Fibroblast of villous mesenchyme (primary cell): ENCODE measurements at places on chromosomes 7 and 10. TPM values are rescaled to one million over a fixed set of nuclear protein-coding genes. Genes with fewer than 3 reads are reported as not detected.
A peak's percentile ranks its signal among the peaks of the same experiment; 100 is the strongest.

Gene NUTM2E
- total RNA-seq, result under 0.01 TPM in 1 of 2 replicates, not detected in the other

DNA sequence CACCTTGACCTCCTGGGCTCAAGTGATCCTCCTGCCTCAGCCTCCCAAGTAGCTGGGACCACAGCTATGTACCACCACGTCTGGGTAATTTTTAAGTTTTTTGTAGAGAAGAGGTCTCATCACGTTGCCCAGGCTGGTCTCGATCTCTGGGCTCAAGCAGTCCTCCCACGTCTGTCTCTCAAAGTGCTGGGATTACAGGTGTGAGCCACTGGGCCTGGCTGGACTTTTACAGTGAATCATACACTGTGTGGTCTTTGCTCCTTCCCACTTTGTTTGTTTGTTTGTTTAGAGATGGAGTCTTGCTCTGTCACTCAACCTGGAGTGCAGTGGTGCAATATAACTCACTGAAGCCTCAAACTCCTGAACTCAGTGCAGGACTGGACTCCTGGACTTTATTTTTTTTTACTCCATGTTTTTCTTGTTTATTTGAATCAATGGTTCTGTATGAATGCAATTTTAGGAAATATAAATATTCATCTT lies 12.5 kb downstream of the PPIA start:
- no peak for DNase-seq

Gene INHBA
- total RNA-seq, result 65.2 and 84.7 TPM in 2 replicates

Gene CARD11
- under 0.01 TPM in 1 of 2 replicates, not detected in the other for total RNA-seq

Gene POLR3A
- 15.1 and 18.6 TPM in 2 replicates for total RNA-seq

DNA sequence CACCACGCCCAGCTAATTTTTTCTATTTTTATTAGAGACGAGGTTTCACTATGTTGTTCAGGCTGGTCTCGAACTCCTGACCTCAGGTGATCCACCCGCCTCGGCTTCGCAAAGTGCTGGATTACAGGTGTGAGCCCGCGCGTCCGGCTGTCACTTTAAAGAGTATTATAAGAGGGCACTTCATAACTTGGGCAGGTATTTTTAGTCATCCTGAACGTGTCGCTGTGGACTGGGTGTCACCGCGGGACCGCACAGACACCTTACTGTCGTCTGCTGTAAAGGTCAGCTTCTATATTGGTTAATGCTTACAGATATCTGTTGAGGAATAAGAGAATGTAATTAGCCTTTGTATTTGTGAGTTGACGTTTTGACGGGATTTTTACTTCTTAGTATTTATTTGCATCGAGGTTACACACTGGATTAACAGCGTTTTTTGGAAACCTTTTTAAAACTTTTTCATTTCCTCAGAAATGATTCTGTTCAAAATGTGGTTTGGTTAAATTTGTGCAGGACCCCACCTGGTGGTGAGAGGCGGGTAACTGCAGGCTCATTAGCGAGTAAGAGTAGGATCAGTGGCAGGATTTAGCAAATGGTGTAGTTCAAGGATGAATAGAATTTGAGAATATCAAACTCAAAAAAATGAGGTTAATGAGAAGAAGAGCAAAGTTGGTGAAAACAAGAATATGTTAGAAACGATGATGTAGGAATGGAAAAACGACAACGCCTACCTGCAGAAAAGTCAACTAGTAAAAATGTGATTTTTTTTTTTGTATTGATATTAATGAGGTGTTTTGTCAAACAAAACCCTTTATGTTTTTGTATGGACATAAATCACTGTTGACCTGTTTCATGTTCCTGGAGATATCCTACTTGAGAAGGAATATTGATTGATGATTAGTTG lies 3.2 kb downstream of the DNAJB6 start:
- peak; percentile 78 for DNase-seq

GRCh38 chr7:50681432-50682045 lies 101.2 kb downstream of the GRB10 start:
- no peak for DNase-seq

GRCh38 chr7:151076863-151077704 lies 3.5 kb downstream of the FASTK start:
- DNase-seq, result no peak

GRCh38 chr10:77245953-77246352 lies 391.7 kb downstream of the KCNMA1 start:
- DNase-seq, result peak; percentile 80

DNA sequence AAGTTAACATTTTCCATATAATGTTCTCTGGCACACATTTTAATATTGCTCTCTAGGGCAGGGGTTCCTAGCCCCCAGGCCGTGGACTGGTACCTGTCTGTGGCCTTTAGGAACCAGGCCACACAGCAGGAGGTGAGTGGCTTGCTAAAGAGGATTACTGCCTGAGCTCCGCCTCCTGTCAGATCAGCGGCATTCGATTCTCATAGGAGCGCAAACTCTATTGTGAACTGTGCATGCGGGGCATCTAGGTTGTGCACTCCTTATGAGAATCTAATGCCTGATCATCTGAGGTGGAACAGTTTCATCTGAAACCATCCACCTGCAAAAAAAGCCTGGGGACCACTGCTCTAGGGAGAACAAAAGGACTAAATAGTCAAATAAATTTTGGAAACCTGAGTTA lies 65.7 kb downstream of the EXOC6 start:
- no peak for DNase-seq

Gene WBP1L
- total RNA-seq, result 34.8 and 40.6 TPM in 2 replicates

Gene ACTL6B
- not detected in 2 replicates for total RNA-seq

Gene VAX1
- not detected in 2 replicates for total RNA-seq

Gene RNF32
- 0.43 and 0.97 TPM in 2 replicates for total RNA-seq

Gene C10orf62
- total RNA-seq, result not detected in 2 replicates

GRCh38 chr7:35011085-35011484 lies 26.2 kb downstream of the DPY19L1 start:
- no peak for DNase-seq

Gene PPP1R17
- not detected in 2 replicates for total RNA-seq

DNA sequence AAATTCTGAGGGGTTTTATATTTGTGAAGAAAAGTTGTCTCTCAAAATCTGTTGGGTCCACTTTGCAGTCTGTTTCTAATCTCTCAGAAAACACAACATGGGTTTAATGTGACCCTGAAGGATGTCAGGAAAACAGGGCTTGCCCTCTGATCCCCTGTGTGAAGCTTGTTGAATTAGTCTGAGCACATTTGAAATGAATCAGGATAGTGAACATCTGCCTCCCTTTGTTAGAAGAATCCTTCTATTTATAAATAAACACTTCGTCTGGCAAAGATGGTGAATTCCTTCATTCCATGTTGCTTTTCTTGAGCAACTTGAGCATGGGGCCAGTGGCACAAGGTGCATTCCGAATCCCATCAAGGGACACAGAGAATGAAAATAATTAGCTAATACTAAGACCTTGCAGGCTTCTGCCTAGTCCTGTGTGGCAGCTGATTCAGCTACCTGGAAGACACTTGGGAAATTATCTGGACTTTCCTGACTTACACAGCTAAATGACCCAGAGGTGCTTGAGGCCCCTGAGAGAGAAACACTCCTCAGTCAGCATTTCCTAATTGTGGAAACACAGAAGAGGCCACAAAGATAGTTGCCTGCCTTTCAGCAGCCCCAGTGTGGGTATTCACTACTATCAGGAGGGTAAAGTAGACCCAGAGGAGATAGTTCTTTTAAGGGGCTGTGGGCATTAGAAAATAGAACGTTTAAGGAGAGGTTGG lies 305.5 kb downstream of the C7orf25 start:
- DNase-seq, result peak; percentile 69

- DNase-seq, result no peak
Measured at GRCh38 chr7:33634606-33635005, 270.7 kb upstream of the BMPER start.

- DNase-seq, result no peak
Measured at GRCh38 chr10:72079356-72079755, 9.0 kb downstream of the SPOCK2 start.

- no peak for DNase-seq
Measured at GRCh38 chr7:155917836-155918430, 105.7 kb upstream of the SHH start.

Gene DKK1
- total RNA-seq, result 84.4 and 138 TPM in 2 replicates

DNA sequence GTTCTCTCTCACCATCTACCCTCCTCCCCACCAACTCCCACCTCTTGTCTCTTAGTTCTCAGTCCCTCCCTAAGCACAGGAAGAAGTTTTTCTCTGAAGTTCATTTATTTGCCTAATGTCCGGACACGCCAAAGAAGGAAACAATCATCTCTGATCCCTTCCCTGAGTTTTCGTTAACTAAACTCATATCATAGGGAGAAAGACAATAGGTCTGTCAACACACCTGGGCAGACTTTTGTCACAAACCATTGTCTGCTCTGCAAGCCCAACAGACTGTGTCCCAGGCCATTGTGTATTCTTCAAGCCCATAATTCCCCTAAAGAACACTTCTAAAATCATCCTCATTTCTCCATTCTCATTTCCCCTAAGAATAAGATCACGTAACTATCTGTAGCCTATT lies 691.0 kb upstream of the MBL2 start:
- DNase-seq, result no peak

GRCh38 chr10:3850999-3851937 lies 66.3 kb upstream of the KLF6 start:
- peak; percentile 78 for DNase-seq

Gene PTF1A
- total RNA-seq, result not detected in 2 replicates

GRCh38 chr7:111076205-111076604 lies 14.7 kb upstream of the LRRN3 start:
- DNase-seq, result no peak

DNA sequence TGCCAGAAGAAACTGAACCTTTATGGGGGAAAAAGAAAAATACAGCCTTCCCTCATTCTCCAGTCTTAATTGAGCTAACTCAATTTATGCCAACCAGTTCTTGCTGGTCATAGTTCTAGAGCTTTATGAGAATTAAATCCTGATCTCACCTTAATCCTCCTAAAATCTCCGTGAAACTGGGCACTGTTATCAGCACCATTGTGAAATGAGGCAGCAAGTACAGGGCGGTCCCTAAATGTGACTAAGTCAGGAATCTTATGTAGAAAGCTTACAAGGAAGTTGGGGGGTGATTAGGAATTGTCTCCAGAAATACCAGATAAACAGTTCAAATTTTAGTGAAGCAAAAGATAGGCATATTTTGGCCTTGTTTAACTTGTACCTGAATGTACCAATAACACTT lies 10.7 kb upstream of the INSYN2A start:
- peak; percentile 15 for DNase-seq

DNA sequence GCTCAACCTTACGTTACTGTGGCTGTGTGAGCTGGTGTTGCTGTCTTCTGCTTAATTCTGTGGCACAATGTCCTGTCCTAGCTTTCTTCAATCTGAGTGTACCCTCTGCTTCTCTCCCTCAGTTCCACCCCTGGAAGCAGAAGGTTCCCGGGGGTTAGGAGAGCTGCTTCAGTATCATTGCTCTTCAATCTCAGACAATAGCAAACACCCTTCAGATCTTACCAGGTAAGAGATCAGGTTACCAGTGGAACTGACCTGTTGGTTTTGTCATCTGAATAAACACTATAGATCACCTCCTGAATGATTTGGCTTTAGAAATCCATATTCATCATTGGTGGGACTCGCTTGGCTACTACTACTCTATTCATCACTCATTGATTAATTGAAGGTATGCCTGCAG lies 48.4 kb downstream of the DNAJB9 start:
- no peak for DNase-seq

- no peak for DNase-seq
Measured at GRCh38 chr7:39102234-39102633, 124.5 kb downstream of the POU6F2 start.

DNA sequence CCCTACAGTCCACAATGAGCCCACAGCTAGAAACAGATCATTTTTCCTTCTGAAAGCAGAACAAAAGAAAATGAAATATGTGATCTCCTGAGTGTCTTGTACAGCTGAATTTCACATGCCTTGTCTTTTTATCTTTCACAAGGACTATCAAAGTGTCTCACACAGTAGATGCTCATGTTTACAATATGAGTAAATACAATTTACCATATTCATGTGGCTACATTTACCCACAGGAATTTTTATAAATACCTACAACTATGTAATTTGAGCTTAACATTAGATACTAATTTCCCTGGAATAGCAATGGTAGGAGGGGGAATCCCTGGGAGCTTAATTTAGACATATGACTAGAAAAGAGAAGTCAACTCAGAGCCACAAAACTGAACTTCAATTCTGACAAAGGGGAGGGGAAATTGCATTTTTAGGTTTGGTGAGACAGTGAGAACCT lies 186.2 kb downstream of the MACC1 start:
- DNase-seq, result peak; percentile 50

GRCh38 chr10:47183704-47184041 lies 116.3 kb upstream of the GDF10 start:
- DNase-seq, result no peak

DNA sequence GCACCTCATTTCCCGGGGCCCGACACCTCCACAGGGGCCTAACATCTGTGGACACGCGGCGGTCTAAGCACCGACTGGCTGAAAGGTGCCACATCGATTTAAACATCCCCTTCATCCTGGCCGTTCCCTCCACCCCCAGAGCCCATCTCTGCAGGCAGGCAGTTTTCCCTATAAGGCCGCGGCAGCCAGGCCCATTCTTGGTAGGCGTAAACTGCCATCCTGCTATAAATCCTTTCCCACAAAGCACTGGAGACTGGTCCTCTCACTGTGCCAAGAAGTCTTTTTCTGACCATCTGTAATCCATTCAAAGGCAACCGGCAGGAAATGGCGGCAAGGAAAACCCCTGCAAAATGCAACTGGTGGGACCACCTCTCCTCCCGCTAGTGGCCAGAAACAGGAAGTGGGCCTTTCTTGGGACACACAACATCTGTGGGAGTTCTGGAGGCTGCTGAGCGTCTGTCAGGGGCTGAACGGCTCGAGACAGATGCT lies 22.4 kb downstream of the ATXN7L1 start:
- peak; percentile 43 for DNase-seq

- DNase-seq, result peak; percentile 40
Measured at GRCh38 chr7:2651336-2651735, 19.6 kb downstream of the TTYH3 start.

Gene MDH2
- 35.8 and 47.4 TPM in 2 replicates for total RNA-seq

DNA sequence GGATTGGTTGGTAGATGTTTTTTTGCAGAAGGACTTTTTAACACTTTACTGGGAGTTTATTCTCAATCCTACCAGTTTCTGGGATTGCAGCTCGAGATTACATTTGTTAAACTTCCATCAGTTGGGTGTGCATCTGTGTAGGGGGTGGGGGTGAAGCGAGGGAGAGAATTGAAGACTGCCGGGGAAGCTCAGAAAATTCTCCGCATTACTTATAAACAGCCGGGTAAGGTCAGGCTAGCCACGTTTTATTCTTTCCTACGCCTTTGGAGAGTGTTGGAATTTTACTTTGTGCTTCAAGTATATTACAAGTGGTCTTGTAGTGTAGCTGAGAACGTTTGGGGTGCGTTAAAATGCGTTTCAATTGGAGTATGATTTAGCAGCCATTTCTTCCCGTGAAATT lies 1.1 kb downstream of the PALS2 start:
- no peak for DNase-seq

Gene CPEB3
- 0.43 and 0.64 TPM in 2 replicates for total RNA-seq

- no peak for DNase-seq
Measured at GRCh38 chr10:66916030-66916429, 9.8 kb upstream of the LRRTM3 start.

GRCh38 chr10:120437541-120437940 lies 19.5 kb upstream of the PLPP4 start:
- DNase-seq, result no peak

- DNase-seq, result peak; percentile 32
Measured at GRCh38 chr7:80815733-80816132, 103.1 kb downstream of the SEMA3C start.
